ENCODE measurements at places on chromosomes 12 and 14. TPM values are rescaled to one million over a fixed set of nuclear protein-coding genes. Genes with fewer than 3 reads are reported as not detected.

- peak; percentile 88 for DNase-seq
These were observed 567 bp downstream of the FUT8 start for GRCh38 chr14:65412856-65413738.

LRRIQ1 gene
- total RNA-seq = 0.25 TPM

GRCh38 chr12:69467366-69467765 lies 2.8 kb upstream of the FRS2 start:
- DNase-seq = no peak

GRCh38 chr14:64324895-64325294 lies 30.7 kb upstream of the ESR2 start:
- no peak for DNase-seq

GRCh38 chr14:54275997-54276725 lies 120.6 kb upstream of the CDKN3 start:
- DNase-seq = no peak

DNA sequence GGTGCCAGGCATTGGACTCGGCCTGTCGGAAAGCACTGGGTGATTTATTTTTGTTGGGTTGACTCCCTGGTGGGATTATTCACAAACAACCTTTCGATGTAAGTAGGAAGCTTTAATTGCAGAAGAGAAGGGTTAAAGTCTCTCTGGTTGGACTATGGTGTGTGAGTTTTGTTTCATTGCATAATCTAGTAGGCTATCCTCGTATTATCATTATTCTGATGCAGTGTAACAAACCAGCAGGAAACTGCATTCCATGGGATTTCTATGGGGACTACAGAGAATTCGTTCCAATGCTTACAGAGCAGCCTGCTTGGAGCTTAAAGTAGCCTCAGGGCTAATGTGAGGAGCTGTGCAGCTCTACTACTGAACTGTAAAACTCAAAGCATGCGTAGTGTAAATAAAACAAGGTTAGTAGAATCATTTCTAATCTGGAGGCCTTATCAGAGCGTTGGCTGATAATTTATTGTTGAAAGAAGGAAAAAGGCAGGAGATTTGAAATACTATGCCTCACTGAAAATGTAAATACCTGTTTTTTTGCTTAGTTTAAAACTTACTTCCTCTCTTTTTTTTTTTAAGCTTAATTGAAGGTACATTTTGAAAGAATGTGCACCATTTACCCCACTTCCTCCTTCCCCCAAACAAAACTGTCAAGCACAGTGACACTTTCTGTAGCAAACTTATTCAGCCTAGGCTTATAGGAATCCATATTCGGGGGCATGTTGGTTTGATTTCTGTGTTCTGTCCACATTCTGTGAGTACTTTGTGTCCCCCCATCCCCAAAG lies 226.7 kb downstream of the NPAS3 start:
- DNase-seq = no peak

GRCh38 chr12:39930101-39930500 lies 175.8 kb downstream of the SLC2A13 start:
- no peak for DNase-seq

MMP19 gene
- 21.6 TPM for total RNA-seq

DNA sequence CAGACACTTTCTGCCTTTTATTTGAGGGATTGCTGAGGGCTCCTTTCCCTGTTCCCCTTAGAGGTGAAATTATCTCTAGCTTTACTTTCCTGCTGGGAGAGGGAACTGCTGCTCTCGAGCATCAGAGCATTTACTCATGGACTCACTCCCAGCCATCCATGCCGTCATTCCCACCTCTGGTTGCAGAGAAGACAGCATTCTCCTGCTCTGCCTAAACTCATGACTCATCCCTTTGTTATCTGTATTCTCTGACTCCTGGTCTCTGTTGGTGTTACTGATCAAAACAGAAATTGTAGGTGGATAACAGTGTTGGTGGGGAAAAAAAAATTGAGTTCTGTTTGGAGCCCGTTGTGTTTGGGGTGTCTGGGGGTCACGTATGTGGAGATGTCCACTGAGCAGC lies 159.3 kb downstream of the TTC8 start:
- no peak for DNase-seq

- no peak for DNase-seq
These were observed 484 bp downstream of the ALKBH1 start for GRCh38 chr14:77707355-77707723.

DNA sequence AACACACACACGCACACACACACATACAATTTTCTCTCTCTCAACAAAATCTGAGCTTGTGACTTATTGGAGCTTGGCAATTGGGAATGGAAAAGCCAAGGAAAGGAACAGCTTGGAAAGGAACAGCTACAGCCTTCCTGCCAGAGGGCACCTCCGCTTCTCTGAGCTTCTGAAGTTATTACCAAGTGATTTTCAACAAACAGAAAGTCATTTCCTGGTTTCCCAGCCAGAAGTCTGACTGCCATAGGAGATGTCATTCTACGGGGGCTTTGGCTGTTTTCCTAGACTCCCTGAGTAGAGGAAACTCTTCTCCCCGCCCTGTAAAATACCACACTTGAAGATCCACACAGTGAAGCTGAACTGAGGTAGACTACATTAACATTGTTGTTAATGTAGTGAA lies 198.3 kb downstream of the CFAP54 start:
- no peak for DNase-seq

- DNase-seq = no peak
These were observed 293.0 kb downstream of the BTG1 start for GRCh38 chr12:91852634-91853033.

DNA sequence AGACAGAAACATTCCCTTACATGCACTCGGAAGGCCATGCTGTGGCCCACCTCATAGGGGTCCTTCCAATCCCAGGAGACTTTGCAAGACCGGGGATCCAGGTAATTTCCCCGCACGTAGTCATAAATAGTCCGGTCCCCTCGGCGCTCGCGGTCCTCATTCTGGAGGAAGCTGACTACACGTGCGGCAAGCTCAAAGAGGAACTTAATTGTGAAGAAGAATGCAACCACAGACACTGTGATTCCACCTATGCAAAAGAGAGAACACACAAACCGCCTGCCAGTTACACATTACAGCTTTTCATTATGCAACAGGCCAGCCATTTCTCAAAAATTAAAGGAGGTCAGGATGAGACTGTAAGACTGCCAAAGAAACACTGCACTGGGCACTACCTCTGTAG lies 28.4 kb downstream of the AREL1 start:
- DNase-seq = no peak
